Thyroid gland (tissue), 4 donors: ENCODE measurements at places on chromosomes 16 and 17. TPM values are rescaled to one million over a fixed set of nuclear protein-coding genes. Genes with fewer than 3 reads are reported as not detected.
A peak's percentile ranks its signal among the peaks of the same experiment; 100 is the strongest.

- peak; percentile 68 for DNase-seq
- no peak overlapping the region for H3K4me3 ChIP-seq
- peaks cover 28% of the 10 kb centered on the region for H3K4me1 ChIP-seq
- H3K27me3 ChIP-seq, result no peaks in the 10 kb centered on the region
Observed at GRCh38 chr17:49901460-49902331, 53.8 kb upstream of the TAC4 start.

VMO1 gene
- 1.8 TPM for total RNA-seq

CD300LB gene
- total RNA-seq, result not detected

GRCh38 chr17:16273499-16273898 is 56.5 kb downstream of the PIGL start:
- H3K4me3 ChIP-seq, result no peak overlapping the region
- no peaks in the 10 kb centered on the region for H3K36me3 ChIP-seq
- H3K27me3 ChIP-seq, result no peaks in the 10 kb centered on the region
- H3K27ac ChIP-seq, result no peak overlapping the region
- DNase-seq, result no peak
- no peaks in the 10 kb centered on the region for H3K4me1 ChIP-seq

- H3K27ac ChIP-seq, result no peak overlapping the region
- H3K36me3 ChIP-seq, result no peaks in the 10 kb centered on the region
- no peak for DNase-seq
- no peak overlapping the region for H3K4me3 ChIP-seq
Observed at GRCh38 chr16:85894266-85894665, 4.7 kb upstream of the IRF8 start.
